ENCODE measurements at places on chromosomes 5 and 9.

DNA sequence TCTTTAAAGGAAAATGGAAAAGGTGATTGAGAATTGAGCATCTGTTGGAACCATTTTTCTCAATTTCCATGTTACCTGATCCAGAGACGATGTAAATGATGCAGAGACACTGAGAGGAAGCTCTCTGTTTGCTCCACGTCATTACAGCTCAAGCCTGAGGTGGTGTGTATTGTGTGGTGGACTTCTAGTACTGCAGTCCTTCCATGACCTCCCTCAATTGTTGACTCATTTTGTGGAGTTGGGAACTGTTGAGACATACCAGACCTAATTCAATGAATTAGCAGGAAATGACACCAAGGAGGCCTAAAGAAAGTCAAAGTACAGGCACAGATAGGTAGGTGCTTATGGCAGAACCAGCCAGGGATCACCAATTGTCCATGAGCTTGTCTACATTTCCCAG, 15.6 kb upstream of the LVRN start:
- no peak for DNase-seq

DNA sequence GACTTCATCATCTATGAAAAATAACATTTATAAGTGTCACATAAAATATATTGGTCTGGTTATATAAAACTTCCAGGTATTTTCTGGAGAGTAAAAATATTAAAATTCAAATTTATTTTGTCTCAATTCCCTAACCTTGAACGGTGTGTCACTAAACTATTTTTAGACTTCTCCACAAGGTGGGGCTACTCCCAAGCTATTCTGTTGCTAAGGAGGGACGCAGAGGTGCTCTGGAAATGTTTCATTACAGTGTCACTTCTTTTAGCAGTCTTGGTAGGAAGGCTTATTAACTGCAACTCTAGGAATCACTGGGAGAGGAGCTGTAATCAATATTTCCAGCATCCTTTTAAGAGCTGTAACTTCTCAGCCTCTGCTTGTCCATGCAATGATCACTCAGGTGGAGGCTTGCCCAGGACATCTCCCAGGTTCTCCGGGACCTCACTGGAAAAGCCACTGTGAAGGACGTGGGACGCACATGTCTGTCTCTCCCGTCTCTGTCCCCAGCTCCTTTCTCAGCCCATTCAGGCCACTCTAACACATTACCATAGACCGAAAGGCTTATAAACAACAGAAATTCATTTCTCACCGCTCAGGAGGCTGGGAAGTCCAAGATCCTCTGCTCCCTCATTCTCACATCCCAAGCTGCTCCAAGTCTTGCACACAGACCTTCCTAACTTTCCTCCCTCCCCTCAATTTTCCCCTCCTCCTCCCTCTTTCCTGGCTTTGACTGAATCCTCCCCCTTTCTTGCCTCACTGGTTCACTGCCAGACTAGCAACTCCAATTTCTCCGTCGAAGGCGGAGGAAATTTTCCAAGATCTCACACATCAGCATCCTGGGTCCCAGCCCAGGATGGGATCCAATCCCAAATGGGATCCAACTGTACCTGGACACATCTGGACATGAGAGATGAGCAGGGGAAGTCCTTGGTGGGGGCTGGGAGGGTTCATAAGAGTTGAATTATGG, 32.7 kb upstream of the DNAH5 start:
- DNase-seq = no peak

- no peak for DNase-seq
These were observed 199.6 kb upstream of the MPDZ start for GRCh38 chr9:13479096-13479495.

DNA sequence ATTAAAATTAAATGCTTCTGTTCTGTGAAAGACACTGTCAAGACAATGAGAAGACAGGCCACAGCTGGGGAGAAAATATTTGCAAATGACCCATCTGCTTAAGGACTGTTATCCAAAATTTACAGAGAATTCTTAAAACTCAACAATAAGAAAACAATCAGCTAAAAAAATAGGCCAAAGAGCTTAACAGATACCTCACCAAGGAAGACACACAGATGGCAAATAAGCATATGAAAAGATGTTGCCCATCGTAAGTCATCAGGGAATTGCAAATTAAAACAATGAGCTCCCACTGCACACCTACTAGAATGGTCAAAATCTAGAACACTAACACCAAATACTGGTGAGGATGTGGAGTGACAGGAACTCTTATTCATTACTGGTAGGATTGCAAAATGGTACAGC, 10.3 kb downstream of the WNK2 start:
- no peak for DNase-seq

- DNase-seq = no peak
These were observed 19.8 kb upstream of the AIF1L start for GRCh38 chr9:131076347-131077195.

DNA sequence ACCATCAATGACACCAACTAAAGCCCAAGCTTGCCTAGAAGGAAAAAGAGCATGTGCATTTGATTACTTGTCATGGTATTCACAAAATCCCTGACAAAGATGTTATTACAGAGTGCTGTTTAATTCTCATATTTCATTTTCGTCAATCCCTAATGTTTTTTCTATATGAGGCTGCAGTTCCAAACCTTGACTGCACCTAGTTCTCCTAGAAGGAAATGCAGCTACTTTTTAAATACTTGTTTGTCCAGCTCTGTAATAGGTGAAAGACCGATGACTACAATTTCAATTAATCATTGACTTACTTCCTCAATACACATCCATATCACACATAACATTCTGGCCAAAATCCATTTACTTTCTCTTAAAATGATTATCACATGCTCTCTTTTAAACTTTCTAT, 28.1 kb downstream of the CEMIP2 start:
- DNase-seq = no peak

GRCh38 chr9:98831696-98832095, 24.2 kb downstream of the GALNT12 start:
- DNase-seq = no peak

DNA sequence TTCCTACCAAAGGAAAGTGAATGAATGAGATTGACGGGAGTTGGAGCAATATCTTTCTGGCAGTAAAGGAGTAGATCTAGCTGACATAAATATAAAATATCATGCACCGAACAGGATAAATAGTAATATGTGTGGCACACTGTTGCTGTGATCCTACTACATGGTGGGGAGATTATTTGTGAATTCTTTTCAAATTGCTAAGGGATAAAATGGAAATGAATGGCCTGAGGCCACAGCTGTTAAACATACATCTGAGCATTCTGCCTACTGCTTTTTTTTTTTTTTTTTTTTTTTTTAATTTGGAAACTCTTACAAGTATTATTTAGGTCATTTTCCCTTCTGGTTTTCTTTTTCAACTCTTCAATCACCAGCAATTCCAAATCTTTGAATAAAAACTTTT, 66.8 kb downstream of the MEF2C start:
- DNase-seq = no peak

DNA sequence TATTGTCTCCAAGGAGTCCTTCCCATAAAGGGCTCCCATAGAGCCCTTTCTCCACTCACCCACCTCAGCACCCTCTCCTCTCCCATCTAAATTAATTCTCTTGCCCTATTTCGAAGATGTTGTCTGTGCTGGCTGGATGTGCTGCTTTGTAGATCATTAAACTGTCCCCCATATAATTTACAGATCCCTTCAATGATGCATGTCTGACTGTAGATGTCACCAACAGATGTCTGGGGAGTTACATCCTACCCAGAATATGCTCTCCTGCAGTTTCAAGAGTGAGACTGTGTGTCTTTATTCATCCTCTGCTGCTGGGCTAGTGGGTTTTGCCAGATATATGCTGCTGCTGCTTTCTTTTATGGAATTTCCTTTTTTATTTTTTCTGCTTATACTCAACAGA, 351.2 kb downstream of the MLLT3 start:
- DNase-seq = no peak

GRCh38 chr9:129328355-129329042, 150.4 kb upstream of the IER5L start:
- DNase-seq = no peak

GRCh38 chr5:16916262-16916878, 19.7 kb downstream of the MYO10 start:
- no peak for DNase-seq

DNA sequence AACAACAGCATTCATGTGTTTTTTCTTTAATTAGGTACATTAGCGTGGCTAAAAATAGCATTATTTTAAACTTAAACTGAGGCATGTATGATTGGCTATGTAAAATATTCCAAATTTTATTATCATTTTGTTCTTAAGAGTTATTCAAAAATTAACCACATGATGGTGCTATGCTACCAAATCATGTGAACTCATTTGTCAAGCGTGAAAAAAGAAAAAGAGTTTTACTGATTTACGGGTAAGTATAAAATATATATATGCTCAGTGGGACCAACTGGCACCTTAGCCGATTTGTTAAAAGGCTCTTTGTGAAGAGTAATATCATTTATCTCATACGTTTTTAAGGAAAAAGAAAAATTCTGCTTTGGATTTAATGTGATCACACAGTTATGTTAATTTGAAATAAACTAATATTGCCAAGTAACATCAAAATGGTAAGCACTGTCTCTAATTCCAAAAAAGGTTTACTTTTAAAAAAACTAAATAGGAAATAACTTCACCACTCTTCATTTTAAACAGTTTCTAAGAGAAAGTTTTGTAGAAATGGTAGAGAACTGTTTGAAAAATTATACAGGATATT, 1042.3 kb downstream of the CDH12 start:
- DNase-seq = no peak

GRCh38 chr5:115977096-115977495, 14.8 kb downstream of the LVRN start:
- DNase-seq = no peak

DNA sequence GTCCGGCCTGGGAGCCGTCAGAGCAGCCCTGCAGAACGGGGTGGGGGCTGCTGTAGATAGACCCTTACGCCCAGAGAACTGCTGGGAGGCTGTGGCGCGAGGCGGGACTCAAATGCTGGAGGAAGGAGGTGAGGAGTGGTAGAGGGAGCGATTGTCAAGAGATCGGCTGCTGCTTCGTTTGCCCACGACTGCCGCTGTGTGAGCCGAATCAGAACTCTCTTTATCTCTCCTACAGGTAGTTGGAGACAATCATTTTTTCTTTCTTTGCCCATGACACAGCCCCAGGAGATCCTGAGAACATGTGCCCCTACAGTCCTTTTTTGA, 456 bp downstream of the ZNF79 start:
- no peak for DNase-seq

- no peak for DNase-seq
These were observed 4.1 kb upstream of the RXRA start for GRCh38 chr9:134321946-134322741.

GRCh38 chr5:127001621-127002296, 28.6 kb downstream of the MARCHF3 start:
- DNase-seq = no peak

All from T-helper 22 cell (primary cell).